ENCODE measurements at places on chromosomes 5 and 9.

GRCh38 chr5:147690595-147690994 is 91.9 kb downstream of the JAKMIP2 start:
- no peak for DNase-seq

GRCh38 chr5:62795926-62796325 is 217.3 kb downstream of the LRRC70 start:
- no peak for DNase-seq

- peak; percentile 52 for DNase-seq
Observed at GRCh38 chr9:115008536-115009270, 78.3 kb upstream of the TNFSF8 start.

DNA sequence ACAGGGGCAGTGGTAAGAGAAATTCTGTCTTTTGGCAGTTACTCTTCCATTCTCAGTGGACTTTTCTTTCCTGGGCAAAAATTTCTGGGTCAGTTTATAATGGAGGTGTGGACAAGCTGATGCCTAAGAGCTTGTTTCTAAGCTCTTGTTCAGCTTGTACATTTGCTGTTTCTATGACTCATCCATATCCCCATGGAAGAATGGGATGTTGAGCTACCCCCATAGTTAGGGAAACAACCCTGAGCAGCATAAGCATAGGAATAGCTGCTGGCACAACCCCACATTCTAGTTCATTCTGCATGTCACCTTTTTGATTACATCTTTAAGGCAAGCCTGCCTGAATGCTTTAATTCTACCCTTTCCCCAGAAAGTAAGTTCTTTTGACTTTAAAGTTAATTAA is 173.3 kb downstream of the PSAT1 start:
- no peak for DNase-seq

DNA sequence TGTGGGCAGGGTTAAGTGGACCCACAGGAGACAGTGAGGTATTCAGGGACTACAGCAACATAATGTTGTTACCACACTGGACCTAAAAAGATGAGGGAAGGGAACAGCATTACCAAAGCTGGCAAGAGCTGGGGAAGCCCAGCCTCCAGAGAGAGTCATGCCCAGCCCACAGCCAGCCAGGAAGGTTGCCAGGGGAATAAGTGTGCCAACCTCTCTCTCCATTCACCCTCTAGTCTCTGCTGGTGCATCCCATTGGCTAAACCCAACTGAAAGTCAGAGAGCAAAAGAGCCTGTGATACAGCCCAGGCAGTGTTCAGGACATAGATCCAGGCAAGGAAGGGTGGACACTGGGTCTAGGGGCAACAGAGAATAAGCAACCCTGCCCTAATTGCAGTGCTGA is 35.8 kb upstream of the AFAP1L1 start:
- no peak for DNase-seq

GRCh38 chr5:170206216-170206615 is 26.6 kb upstream of the C5orf58 start:
- no peak for DNase-seq

DNA sequence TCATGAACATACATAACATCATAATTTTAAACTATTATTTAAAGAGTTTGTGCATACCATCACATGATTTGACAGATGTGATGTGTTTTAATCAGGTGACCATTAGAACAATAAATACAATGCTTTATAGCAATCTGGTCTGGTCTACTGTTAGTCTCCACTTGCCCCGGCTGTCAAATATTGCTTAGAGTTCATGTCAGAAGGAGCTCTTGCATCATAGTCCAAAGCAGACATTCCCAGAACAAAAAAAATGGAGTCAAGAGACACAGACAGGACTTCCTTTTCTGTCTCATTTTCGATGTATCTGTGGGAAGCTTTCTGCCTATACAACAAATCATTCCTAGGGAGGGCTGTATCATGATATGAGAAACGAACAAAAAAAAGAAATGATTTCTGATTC is 979.2 kb upstream of the WWC1 start:
- no peak for DNase-seq

GRCh38 chr5:93145767-93146166 is 435.3 kb downstream of the NR2F1-AS1 start:
- DNase-seq: no peak

DNA sequence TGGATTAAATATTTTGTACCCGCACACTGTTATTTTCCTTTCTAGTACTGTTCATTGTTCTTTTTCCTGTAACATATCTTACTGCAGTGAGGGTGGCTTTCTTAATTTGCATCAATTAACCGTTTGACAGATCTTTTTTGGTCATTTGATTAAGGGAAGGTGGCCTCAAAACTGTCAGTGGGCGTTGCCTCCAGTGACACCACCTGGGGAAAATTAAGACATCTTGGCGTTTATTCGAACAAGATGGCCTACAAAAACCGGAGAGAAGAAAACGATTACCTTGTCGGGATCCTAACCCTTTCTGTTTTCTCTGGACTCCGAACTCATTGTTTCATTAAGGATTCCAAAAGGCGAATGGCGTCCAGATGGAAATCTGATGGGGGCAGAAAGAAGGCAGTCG is 2.0 kb downstream of the BASP1 start:
- DNase-seq: no peak

All from stimulated activated CD8-positive, alpha-beta memory T cell treated with anti-CD3 and anti-CD28 coated beads, Interleukin-4, amount 100 ng/mL, for 48 hours (primary cell).